ENCODE measurements at places on chromosomes 11 and 22.

- DNase-seq = no peak
Measured at GRCh38 chr11:44622721-44623258, 57.3 kb downstream of the CD82 start.

DNA sequence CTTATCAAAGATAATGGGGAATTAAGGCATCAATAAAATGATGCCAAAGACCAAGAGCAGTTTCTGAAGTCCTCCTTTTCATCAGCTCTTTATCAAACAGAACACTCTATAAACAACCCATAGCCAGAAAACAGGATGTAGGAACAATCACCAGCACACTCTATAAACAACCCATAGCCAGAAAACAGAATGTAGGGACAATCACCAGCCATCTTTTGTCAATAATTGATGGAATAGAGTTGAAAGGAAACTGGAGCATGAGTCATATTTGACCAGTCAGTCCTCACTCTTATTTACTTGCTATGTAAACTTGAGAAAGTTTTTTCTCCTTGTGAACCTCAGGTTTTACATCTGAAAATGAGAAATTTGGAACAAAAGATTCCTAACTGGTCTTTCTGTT is 10.0 kb downstream of the MS4A2 start:
- no peak for DNase-seq

DNA sequence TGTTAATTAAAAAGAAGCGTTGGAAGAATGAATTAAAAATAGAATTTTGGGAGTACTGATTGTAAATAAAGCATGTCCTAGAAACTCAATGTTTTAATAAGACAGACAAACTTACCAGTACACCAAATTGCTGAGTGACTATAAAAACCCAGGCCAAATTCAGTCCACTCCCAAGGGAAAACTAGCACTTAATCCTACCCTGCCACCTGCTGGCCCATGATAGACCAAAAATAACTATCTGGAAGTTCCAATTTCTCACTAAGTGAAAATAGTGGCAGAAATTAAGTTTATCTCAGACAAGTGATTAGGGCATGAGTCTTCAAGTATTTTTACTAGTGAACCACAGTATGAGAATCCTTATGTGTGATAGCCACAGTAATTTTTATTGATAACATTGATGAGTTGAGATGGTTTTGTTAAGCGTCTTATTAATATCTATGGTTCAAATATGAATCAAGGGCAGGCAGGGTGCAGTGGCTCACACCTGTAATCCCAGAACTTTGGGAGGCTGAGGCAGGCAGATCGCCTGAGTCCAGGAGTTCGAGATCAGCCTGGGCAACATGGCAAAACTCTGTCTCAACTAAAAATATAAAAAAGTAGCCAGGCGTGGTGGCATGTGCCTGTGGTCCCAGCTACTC is 9.8 kb upstream of the DDX10 start:
- no peak for DNase-seq

- DNase-seq = no peak
Measured at GRCh38 chr11:47348859-47349258, 3.6 kb downstream of the MYBPC3 start.

- no peak for DNase-seq
Measured at GRCh38 chr11:117842131-117842941, 17.8 kb upstream of the FXYD2 start.

DNA sequence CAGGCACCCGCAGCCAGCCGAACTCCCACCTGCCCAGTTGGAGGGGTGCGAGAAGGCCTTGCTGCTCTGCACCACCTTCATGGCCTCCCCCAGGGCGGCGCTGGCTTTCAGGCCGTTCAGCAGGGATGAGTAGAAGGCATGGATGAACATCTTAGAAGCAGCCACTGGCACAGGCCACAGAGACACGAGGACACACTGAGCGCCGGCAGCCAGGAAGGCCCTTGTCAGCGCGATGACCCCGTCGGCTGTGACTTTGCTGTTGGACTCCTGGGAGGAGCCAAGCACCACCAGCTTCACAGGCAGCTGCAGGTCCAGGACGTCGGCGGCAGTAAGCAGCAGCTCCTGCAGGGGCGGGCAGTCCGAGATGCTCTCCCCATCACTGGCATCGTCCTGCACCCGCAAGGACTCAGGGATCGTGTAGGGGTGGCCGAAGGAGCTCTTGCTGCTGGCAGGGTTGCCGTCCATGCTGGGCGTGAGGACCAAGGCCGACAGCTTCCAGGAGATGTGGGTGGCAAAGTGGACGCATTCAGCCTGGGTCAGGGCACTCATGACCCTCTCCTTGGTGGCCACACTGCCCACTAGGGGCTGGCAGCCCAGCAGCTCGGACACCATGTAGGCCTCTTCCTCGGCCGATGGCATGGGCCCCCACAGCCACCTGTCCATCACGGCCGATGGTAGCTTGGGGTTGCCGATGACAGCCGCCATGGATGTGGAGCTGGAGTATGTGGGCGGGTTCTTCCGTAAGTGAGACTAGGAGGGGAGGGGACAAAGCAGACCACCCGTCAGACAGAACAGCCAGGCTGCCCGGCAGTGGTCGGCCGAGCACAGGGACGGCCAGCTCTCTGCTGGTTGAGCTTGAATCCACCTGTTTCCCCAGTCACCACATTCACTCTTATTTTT is 79.7 kb upstream of the PITPNB start:
- no peak for DNase-seq

GRCh38 chr11:79592824-79593223 is 152.0 kb upstream of the TENM4 start:
- DNase-seq = no peak

- DNase-seq = no peak
Measured at GRCh38 chr11:4095509-4096230, 1.1 kb downstream of the RRM1 start.

DNA sequence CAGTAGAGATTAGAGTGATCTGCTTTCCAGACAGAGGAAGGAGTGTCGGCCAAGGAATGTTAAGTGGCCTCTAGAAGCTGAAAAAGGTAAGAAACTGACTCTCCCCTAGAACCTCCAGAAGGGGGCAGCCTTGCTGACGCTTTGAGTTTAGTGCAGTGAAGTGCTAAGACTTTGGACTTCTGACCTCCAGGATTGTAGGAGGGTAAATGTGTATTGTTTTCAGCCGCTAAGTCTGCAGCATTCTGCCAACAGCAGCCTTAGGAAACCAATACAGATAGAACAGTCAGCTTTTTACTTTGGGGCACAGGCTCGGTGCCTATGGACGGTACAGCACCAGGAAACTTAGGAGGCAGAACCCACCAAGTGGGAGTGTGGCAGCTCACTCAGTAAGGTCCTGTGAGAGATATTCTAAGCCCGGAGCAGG is 3.6 kb upstream of the TBC1D22A start:
- DNase-seq = no peak

- no peak for DNase-seq
Measured at GRCh38 chr11:119704849-119705248, 24.2 kb downstream of the NECTIN1 start.

DNA sequence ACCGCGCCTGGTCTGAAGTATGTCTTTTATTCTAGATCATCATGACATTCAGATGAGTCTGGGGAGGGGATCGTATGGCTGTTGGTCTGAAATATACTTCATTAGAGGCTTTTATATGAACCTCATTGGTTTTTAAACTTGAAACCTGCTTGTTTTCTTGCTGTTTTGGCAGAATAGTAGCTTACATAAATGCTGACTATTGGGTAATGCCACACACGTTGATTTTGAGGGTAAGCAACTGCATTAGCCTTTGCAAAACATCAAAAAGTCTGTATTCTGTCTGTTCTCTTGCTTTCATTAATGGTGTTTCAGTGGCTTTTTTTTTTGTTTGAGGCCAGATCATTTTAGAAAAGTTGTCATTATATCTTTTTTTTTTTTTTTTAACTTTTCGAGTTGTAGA is 14.2 kb downstream of the PPME1 start:
- DNase-seq = no peak

DNA sequence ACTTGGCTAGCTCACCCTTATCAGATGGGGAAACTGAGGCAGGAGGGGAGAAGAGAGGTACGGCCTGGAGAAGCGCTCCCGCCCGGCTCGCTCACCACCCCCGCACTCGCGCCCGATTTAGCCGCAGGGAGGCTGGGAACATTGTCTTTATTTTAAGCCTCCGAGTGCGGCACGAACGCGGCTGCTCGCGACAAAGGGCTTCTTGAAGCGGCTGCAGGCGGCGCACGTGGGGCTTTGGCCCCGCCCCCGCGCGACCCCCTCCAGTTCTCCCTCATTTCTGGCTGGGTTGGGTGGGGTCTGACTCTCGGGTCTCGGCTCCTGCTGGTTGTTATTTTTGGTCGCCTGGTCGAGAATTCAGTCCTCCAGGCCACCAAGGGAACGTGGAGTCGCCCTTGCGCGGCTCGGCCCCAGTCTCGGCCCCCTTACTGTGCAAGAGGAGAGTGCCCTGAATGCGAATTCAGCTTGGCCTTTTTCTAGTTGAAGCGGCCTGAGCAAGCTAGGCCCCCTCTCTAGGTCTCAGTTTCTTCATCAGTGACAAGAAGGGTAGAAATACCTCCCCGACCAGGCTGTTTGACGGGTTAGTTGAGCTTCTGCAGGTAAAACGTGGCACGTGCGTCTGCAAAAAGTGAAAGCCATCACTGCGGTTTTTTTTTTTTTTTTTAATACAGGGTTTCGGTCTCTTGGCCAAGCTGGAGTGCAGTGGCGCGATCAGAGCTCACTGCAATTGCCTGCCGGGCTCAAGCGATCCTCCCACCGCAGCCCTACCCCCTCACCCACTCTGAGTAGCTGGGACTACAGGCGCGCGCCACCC is 2.6 kb upstream of the CHRM1 start:
- DNase-seq = no peak

DNA sequence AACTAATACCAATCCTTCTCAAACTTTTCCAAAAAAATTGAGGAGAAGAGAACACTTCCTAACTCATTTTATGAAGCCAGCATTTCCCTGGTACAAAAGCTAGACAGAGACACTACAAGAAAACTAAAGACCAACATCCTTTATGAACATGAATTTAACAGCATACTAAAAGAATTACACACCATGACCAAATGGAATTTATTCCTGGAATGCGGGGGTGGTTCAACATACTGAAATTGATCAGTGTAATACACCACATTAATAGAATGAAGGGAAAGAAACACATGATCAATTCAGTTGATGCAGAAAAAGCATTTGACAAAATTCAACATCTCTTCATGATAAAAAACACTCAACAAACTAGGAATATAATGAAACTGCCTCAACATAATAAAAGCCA is 148.1 kb downstream of the WNT7B start:
- DNase-seq = no peak

DNA sequence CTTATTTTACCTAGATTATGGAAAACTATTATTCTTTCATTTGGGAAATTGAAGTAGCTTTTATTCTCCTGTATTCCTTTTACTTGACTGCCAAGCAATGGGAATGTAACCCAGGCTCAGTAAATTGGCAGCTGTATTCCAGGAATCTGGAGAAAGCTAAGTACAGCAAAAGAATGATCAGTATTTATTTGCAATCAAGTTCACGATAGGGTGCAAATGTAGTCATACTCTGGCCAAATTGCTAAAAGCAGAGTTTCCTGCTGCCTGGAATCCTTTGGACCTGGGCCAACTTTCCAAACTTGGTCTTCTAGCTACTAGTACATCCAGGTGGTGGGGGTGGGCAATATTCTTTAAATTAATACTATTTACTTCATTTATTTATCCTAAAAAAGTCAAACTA is 286.0 kb upstream of the CTSC start:
- no peak for DNase-seq

DNA sequence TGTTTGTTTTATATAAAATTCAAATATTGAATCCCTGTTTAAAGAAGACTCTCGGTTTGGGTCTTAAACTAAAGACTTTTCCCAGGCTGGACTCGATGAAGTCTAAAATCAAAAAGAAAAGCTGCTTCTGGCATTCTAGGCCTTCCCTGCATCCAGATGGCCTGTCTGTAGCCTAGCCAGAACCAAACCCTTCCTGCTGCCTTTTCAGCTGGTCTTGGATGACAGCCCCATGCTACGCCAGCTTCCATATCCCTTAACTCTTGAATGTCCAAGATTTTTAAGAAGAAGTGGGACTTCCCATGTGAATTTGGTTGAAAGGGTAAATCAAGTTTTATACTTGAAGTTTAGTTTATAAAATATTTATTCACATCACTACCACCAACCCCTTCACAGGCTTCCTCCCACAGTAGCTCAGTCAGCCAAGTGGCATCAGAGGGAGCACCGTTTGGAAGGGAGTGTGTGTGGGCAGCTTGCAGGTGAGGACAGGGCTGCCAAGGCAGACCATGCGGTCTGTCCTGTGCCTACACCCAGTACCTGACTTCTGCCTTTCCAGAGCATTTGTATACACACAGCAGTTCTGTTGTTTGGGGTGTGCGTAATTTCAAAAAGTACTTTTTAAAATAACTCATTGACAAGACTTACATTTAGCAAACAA is 18.2 kb upstream of the PSMA1 start:
- no peak for DNase-seq

- no peak for DNase-seq
Measured at GRCh38 chr22:45317551-45318167, 7.9 kb downstream of the FAM118A start.

DNA sequence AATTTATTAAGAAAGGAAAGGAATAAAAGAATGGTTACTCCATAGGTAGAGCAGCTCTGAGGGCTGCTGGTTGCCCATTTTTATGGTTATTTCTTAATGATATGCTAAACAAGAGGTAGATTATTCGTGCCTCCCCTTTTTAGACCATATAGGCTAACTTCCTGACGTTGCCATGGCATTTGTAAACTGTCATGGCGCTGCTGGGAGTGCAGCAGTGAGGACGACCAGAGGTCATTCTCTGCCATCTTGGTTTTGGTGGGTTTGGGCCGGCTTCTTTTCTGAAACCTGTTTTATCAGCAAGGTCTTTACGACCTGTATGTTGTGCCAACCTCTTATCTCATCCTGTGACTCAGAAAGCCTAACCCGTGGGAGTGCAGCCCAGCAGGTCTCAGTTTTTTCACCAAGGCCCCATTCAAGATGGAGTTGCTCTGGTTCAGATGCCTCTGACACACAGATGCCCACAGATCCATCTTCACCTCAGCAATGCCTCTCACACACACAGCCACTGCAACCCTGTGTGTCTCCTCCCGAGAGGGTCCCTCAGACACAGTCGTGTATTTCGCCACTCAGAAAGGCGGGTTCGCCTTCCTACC is 16.4 kb upstream of the JAM3 start:
- no peak for DNase-seq

- DNase-seq = no peak
Measured at GRCh38 chr11:122089111-122089510, 26.9 kb downstream of the BLID start.

DNA sequence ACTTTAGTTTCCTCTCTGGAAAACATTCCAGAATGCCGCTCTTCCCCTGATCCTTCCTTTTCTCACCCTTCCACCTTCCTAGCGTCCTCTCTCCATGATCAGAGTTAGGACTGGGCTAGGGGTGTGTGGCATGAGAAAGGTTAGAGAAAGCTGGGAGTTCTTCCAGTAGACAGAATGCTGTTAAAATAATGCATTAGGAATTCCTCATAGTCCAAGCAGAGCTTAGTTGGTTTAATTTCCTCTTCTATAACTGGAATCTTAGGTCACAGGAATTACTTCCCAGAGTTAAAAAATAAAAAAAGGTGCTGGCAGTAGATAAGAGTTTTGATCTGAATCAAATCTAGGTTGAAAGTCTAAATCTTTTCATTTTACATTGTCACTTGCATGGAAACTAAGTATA is 37.2 kb upstream of the ADORA2A start:
- DNase-seq = no peak

Data from hypothalamus (tissue), 51 donors.